ENCODE measurements at places on chromosomes 1 and 21.

GRCh38 chr1:44472620-44473525 is 67.8 kb downstream of the RNF220 start:
- DNase-seq, result no peak

DNA sequence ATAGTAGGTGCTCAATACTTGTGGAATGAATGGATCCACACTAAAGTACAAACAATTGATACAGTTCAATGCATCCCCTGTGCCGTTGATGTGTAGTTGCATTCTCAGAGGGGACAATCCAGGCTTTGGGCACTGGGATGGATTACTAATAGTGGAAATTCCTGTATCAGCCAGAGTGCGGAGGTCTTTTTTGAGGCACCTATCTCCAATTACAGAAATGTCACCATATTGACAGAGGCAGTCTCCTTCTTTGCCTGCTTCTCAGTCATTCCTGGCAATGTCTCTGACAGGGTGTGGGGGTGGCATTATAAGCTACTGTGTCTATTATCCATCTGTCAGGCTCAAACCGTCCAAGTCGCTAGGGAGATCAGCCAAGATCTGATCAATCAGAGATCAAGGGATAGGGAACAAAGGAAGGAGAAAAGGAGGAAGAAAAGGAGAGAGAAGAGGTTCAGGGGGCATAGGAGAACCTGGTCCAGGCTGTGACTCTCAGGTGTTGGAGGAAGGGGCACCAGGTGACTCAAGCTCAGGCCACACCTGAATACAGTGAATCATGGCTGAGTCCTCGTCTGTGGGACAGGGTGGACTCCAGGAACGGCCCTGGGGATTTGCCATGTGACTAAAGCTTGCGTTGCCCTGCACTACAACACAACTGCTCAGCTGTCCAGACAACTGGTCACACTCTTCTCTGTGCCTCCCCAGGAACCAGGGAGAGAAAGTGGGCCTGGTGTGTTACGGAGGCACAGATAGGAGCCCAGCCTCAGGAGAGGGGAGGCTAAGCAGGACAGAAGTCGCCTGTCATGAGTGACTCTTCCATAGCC is 3.4 kb upstream of the LAMB3 start:
- DNase-seq, result no peak

- no peak for DNase-seq
These were observed 1290.8 kb downstream of the NCAM2 start for GRCh38 chr21:22288885-22289499.

GRCh38 chr1:41919764-41920397 is 1.2 kb upstream of the HIVEP3 start:
- DNase-seq, result peak; percentile 70

DNA sequence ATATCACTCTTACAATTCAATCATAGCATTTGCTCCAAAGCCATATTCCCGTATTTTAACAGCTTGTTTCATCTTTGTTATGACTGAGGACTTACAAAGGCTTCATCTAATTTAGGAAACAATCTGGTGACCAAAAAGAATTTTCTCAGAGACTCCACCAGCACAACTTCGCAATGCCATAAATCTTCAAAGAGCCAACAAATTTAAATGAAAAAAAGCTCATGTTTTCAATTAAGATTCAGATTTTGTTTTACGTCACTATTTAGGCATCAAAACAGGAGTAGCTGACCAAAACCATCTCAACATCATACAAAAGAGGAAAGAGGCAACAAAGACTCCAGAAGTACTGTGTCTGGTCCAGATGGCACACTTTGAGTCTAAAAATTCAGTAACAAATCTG is 373.3 kb downstream of the TTLL7 start:
- no peak for DNase-seq

GRCh38 chr1:235018161-235018560 is 110.5 kb downstream of the TOMM20 start:
- no peak for DNase-seq

DNA sequence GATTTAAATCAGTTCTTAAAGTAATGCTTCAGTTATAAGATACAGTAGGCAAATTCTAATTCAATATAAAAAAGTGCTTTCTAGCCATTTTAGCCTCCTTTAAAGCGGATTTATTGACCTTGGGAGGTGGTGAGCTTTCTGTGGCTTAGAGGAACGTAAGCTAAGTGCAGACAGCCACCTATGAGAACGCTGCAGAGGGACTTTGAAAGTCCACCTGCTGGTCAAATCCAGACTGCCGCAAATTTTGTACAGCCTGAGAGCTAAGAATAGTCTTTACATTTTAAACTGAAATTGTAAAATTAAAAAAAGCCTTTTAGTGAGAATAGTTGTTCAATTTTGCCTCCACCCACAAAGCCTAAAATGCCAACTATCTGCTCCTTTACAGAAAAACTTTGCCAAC is 67.0 kb upstream of the SSX2IP start:
- DNase-seq, result no peak

DNA sequence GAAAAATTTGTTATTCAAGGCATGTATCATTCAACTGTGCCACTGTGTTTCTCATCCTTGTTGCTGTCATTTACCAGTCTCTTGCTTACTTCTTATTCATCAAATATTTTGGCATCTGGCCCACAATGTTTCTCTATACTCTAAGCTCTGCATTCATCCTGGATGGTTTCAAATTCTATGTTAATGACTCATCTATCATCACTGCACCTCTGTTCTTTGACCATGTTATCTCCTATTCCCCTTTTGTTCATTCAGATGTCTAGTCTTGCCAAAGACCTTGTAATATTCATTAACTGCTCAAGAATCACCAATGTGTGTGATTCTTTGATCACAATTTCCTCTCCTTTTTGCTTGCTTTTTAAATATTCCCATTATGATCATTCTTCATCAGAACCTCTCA is 54.6 kb upstream of the PRKACB start:
- no peak for DNase-seq

DNA sequence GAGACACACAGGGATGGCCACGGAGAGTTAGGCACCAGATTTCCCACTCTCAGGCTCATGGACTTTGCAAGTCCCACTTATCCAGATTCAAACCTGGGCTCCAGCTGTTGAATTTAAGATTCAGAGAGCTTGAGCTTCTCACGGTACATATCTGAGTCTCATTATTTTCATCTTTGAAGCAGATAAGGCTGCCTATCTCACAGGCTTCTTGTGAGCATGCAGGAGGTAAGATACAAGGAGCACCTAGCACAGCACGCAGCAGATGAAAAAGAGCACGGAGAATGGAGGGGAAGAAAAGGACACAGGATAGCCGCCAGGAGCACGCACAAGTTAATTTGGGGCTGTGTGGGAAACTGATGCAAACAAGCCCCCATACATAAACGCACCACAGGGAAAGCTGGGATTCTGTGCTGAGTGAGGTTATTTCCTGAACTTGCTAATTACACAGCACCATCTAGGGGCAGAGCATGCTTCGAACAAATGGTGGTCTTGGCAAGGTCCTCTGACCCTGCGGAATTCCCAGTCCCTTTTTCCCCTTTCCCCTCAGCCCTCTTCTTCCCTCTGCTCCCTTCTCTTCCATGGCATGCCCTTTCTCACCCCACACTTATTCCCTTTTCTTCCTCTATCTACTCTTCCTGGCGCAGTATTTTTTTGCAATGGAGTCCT is 134.7 kb upstream of the VANGL1 start:
- no peak for DNase-seq

- no peak for DNase-seq
These were observed 4.0 kb downstream of the BROX start for GRCh38 chr1:222716393-222716792.

GRCh38 chr1:207815466-207815865 is 63.6 kb downstream of the CD46 start:
- no peak for DNase-seq

DNA sequence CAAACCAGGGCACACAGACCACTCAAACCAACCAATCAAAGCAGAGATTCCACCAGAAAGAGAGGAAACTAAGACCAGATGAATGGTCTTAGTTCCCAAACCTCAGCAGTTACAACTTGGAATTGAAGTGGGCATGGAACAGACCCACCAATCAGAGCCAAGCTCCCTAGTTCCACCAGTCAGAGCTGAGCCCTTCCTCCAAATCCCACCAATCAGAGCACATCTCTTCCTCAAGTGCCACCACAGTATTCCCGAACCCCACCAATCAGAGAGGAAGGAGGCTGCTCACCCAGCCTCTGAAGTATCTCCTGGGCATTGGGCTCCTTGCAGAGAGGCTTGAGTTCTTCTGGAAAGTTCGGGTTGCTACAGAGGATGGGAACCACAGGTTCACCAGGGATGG is 1.4 kb downstream of the GUCA2A start:
- no peak for DNase-seq

GRCh38 chr1:118043624-118044023 is 114.1 kb downstream of the WDR3 start:
- DNase-seq, result no peak

GRCh38 chr1:50476800-50477199 is 53.6 kb upstream of the DMRTA2 start:
- DNase-seq, result no peak
